A673 (cell line): ENCODE measurements at places on chromosomes 5 and 9. TPM values are rescaled to one million over a fixed set of nuclear protein-coding genes. Genes with fewer than 3 reads are reported as not detected.

The HNRNPAB gene
- 369 and 408 TPM in 2 replicates for total RNA-seq

The OMD gene
- total RNA-seq = not detected in 2 replicates

DNA sequence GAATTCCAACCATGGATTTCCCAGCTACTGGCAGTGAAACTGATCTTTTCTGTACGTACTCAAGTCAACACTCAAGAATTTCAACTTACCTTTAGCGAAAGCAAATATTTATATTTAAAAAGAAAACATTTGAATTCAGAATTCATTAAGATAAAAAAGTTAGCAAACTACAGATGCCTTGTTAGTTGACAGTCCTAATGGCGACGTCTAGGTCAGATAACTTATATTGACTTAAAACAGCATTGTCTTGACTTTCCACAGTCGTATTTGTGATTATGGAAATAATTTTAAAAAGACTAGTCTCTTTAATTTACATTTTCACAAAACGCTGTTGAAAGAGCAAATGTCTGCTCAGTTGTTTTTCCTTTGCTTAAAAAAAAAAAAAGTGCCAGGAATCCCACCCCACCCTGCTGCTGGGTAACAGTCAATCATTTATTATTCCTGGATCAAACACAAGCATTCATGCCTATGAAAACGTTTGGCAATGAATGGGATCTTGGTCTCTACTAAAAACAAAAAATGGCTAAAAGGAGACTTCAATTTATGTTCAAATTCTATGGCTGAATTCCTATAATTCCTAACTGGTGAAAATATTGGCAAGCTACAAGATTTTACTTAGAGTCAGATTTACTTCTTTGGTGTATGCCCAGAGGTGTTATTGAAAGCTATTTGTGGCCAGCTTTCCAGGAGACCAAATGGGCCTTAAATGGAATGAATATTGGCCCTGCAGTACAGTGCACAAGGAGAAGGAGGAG is 22.0 kb downstream of the OR2S2 start:
- no peak for DNase-seq

GRCh38 chr5:118551031-118551430 is 437.3 kb downstream of the DTWD2 start:
- DNase-seq = no peak

The FBP2 gene
- total RNA-seq = 0.21 TPM in 1 of 2 replicates, not detected in the other

The PCDHA12 gene
- total RNA-seq = 10.5 and 10.7 TPM in 2 replicates

The FGF10 gene
- not detected in 2 replicates for total RNA-seq

The ANXA2R gene
- 1.4 and 1.9 TPM in 2 replicates for total RNA-seq

GRCh38 chr9:115135821-115136778 is 18.1 kb upstream of the TNC start:
- DNase-seq = no peak

The KCTD16 gene
- total RNA-seq = 1.1 and 1.3 TPM in 2 replicates

The SLC12A7 gene
- 45.2 and 55.5 TPM in 2 replicates for total RNA-seq

- DNase-seq = no peak
Measured at GRCh38 chr5:116585227-116585626, 10.6 kb upstream of the SEMA6A start.

- DNase-seq = no peak
Measured at GRCh38 chr5:24547132-24547531, 97.6 kb downstream of the CDH10 start.

DNA sequence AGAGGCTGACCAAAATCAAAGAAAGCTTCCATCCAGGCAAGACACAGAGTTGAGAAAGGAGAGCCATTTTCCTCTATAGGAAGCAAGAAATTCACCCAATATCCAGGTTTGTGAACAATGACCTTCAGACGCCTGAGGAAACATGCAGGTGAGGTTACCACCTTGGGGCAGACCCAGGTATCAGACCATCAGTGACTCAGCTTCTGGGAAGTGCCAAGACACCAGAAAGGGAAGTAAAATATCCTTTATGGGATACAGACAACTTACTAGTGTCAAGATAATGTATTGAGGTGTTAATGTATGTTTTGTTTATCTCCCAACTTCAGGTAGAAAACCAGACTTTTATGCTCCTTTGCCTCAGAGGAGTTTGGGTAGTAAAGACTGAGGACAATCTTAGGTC is 2.2 kb upstream of the DTWD2 start:
- DNase-seq = no peak

The TAF1L gene
- not detected in 2 replicates for total RNA-seq

- no peak for DNase-seq
Measured at GRCh38 chr5:115775999-115776398, 40.5 kb downstream of the CDO1 start.

GRCh38 chr5:81756016-81756415 is 5.1 kb upstream of the SSBP2 start:
- DNase-seq = no peak

The CCNO gene
- total RNA-seq = 2.1 and 2.6 TPM in 2 replicates

The PDE8B gene
- total RNA-seq = 0.69 and 0.85 TPM in 2 replicates

The IL5 gene
- not detected in 2 replicates for total RNA-seq

The LVRN gene
- total RNA-seq = not detected in 2 replicates

DNA sequence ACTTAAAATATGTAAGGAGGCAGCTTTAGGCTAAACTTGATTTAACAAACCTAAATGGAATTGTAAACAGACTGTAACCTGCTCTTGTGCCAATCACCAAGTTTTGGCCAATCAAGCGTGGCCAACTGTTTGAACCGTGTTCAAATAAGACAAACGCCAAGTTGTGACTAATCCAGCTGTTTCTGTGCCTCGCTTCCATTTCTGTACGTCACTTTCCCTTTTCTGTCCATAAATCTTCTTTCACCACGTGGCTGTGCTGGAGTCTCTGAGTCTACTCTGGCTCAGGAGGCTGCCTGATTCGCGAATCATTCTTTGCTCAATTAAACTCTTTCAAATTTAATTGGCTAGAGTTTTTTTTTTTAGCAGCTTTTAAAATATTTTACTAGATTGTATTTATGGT is 71.3 kb downstream of the LIX1 start:
- DNase-seq = peak; percentile 64

GRCh38 chr5:34656001-34656699 is at the start of gene RAI14:
TSS of gene RAI14 (plus strand) at chr5:34656328. CDS start at chr5:34686920, 30,592 bp downstream.
- peak; percentile 62 for DNase-seq

- no peak for DNase-seq
Measured at GRCh38 chr9:110446171-110446570, 108.5 kb upstream of the TXNDC8 start.

The DND1 gene
- 2.3 and 3.0 TPM in 2 replicates for total RNA-seq

DNA sequence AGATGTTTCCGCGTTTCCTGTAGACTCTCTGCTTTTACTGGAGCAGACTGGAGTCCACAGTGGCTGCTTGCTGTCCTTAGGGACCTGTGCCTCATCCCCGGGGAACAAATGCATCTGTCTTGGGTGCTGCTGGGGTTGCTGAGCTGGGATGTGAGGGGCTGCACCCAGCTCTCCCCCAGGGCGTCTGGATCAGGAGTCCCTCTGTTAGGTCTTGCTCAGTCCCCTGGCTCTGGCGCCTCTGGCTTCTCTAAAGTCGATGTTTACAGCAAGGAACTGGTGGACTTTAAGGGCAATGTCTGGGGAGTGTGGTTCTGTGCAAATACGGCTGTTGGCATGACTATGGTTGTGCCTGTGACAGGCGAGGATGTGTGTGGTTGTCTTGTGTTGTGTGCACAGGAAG is 91.4 kb downstream of the CACNA1B start:
- DNase-seq = no peak

The PALM2AKAP2 gene
- total RNA-seq = 5.0 and 5.7 TPM in 2 replicates

DNA sequence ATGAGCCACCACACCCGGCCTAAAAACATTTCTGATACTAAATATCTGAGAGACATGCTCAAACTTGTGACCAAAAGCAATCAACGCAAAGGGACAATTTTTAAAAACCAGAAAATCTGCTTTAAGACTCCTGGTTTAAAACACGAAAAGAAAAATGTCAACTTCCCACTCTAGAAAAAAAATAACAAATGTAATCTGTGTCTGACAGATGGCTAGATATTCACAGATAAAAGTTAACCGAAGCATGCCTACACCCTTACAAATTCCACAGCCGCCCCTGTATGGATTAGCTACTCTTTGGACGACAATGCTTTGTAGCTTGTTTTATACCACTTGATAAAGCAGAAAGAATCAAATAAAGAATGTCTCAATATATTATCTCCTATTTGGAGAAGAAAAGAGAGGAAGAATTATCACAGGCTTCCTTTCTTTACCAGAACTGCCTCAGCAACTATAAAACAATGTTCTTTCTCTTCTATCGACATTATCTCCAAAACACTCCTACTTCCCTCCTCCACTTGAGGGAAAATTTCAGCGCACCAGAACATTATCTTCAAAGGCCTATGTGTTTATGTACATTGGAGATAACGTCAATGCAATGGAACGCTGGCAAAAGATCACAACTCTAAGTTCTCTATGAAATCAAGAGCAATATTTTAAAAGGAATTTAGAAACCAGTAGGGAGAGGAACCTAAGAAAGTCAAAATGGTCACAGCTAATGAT is 26.2 kb downstream of the CEMIP2 start:
- no peak for DNase-seq

DNA sequence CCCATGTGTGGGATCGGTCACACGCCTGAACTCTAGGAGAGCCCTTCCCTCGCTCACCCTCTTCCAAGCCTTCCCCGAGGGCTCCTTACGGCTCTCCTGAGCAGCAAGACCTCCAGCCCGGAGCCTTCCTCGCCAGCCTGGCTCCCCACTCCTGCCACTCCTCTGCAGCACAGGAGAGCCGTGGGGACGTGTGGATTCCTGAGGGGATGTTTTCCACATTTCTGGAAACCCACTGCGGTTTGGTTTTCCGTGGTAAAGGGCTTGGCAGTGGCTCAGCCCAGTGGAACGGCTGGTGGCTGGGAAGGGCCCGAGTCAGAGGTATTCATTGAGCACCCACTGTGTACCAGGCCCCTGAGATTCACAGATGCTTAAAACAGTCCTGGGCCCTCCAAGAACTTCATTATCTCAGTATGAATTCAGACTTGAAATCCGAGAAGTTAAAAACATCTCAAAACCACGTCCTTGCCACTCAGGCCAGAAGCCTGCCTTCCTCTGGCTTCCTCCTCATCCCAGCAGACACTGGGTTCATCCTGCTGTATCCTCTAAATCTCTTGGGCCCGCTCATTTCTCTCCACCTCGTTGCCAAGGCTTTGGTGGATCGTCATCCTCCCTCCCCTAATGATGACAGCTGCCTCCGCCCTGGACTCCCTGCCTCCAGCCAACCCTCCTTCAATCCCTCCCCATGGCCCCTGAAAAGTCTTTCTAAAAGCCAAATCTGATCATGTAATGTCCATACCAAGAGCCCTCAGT is 109.6 kb downstream of the FGF18 start:
- no peak for DNase-seq

- no peak for DNase-seq
Measured at GRCh38 chr5:174559141-174559540, 165.2 kb upstream of the MSX2 start.

GRCh38 chr9:91207729-91208418 is 153.8 kb downstream of the AUH start:
- DNase-seq = no peak

The SLC46A2 gene
- not detected in 2 replicates for total RNA-seq

- no peak for DNase-seq
Measured at GRCh38 chr5:35830587-35830986, 26.1 kb upstream of the IL7R start.

DNA sequence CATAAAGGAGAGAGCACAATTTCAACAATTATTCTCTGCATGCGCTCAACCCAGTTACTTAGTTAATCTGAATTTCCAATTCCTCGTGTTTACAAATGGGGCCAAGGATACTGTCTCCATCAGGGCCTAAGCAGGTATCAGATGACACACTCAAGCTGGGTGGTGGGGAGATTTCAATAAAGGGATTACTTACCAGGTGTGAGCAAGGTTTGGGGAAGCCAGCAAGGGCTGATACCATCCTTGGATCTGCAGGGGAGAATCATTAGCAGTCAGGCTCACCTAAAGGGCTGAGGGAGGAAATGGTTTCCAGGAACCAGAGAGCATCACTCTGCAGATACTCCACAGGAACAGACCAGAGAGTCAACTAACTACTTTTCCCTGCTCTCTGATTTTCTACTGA is 487.1 kb downstream of the NTRK2 start:
- DNase-seq = no peak

GRCh38 chr5:24783596-24783995 is 138.8 kb upstream of the CDH10 start:
- DNase-seq = no peak

GRCh38 chr9:126502417-126503332 is 111.1 kb upstream of the LMX1B start:
- no peak for DNase-seq

GRCh38 chr9:33225319-33226147 is 14.4 kb upstream of the SPINK4 start:
- peak; percentile 82 for DNase-seq

DNA sequence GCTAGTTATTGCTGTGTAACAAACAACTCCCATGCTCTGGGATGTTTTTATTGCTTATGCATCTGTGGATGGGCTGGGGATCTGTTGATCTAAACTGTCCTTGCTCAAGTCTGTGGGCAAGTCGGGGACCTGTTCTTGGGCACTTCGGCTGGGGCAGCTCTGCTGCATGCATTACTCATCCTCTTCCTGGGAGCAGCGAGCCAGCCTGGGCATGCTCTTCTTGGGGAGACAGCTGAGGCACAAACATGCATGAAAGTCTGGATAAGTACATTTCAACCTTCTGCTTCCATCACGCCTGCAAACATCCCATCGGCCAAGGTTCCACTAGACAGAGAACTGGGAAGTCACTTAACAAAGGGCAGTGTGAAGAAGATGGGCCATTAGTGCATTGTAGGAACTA is 66.3 kb downstream of the ANKRD33B start:
- DNase-seq = no peak

The PCDHGB7 gene
- total RNA-seq = 3.7 and 4.0 TPM in 2 replicates

The RETREG1 gene
- 5.1 and 5.7 TPM in 2 replicates for total RNA-seq

DNA sequence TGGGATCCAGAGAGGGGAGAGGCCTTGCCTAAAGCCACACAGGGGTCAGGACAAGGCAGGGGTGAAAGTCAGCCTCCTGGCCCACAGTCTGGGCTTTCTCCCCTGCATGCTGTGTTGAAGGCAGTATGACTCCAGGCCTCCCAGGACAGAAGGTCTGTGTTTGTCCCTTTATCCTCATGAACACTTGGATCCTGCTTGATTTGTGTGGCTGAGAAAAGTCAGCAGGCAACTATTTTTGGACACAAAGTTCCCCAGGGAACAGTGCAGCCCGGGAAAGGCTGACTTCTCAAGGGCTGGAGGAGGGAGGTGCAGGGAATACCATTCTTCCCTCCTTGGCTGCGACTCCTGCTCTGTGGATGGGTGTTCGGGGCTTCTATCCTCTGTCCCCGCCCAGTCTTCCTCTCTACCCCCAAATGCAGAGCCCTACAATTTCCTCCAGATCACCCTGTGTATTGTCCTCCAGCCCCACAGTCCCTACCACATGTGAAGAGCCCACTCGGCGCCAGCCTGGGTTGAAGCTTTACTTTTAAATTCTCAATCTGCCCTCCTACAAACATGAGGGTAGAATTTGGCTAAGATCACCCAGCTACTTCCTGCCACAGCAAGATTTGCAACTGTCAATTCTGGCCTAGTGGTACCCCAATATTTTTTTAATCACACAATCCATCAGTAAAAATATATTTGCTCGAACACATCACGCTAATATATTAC is 4.1 kb downstream of the AKNA start:
- no peak for DNase-seq

- DNase-seq = no peak
Measured at GRCh38 chr9:136228107-136228875, 17.3 kb downstream of the QSOX2 start.
